ENCODE measurements at places on chromosomes 4 and X. TPM values are rescaled to one million over a fixed set of nuclear protein-coding genes. Genes with fewer than 3 reads are reported as not detected.

The TLR1 gene
- total RNA-seq, result 1.3 TPM

The GABRG1 gene
- total RNA-seq, result not detected

DNA sequence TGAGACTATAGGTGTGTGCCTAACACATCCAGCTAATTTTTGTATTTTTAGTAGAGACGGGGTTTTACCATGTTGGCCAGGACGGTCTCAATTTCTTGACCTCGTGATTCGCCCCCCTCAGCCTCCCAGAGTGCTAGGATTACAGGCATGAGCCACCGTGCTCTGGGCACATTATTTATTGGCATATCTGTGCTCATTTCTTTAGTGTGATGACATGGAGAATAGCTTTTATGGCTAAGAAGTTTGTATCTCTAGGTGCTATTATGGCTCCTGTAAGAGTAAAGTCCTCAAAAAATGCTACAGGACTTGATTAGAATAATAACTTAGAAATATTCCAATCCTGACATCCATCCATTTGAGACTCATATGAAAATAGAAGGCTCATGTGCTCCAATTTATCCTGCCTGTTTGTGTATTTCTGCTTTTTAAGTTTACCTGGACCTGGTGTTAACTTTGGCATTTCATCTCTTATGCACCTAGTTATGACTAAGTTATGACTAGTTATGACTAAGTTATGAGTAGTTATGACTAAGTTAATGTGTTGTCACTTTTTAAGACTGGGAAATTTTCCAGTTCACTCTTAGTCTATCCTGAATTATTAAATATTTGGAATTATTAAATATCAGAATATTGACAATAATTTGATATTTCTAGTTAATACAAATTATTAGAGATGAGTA lies 36.4 kb upstream of the UNC5C start:
- no peaks in the 10 kb centered on the region for H3K4me1 ChIP-seq
- no peaks in the 10 kb centered on the region for H3K27me3 ChIP-seq
- peak; percentile 16 for DNase-seq
- H3K4me3 ChIP-seq, result no peak overlapping the region

- peak; percentile 25 for DNase-seq
- H3K4me3 ChIP-seq, result no peak overlapping the region
These were observed 3.7 kb downstream of the KLB start for GRCh38 chr4:39410415-39410814.

The FAM184B gene
- total RNA-seq, result under 0.01 TPM

- H3K27me3 ChIP-seq, result peaks cover 24% of the 10 kb centered on the region
- DNase-seq, result no peak
- H3K36me3 ChIP-seq, result no peaks in the 10 kb centered on the region
- no peak overlapping the region for H3K4me3 ChIP-seq
These were observed 4.0 kb downstream of the COL25A1 start for GRCh38 chr4:109298279-109299010.

DNA sequence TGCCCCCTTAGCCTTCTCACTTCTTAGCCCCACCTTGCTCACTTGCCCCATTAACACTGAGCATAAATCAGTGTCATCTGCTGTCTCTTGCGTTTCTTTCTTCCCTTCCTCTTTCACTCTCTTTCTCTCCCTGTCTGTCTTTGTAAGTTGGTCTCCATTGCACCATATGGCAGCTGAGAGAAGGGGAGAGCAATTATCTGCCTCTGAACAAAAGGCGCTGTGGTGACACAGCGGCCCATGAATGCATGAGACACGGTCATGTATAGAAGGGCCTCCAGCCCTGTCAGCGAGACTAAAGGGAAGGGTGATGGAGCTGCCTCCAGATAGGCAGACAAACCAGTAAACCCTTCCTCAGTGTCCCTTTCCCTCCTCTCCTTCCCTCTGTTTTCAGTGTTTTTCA lies 88.8 kb upstream of the PCDH18 start:
- no peaks in the 10 kb centered on the region for H3K36me3 ChIP-seq
- no peak overlapping the region for H3K27ac ChIP-seq
- no peak overlapping the region for H3K4me3 ChIP-seq
- no peaks in the 10 kb centered on the region for H3K4me1 ChIP-seq
- H3K27me3 ChIP-seq, result no peaks in the 10 kb centered on the region
- no peak for DNase-seq

The ODAPH gene
- total RNA-seq, result not detected

- no peaks in the 10 kb centered on the region for H3K36me3 ChIP-seq
- no peaks in the 10 kb centered on the region for H3K4me1 ChIP-seq
- no peak for DNase-seq
- no peak overlapping the region for H3K4me3 ChIP-seq
- H3K27me3 ChIP-seq, result no peaks in the 10 kb centered on the region
These were observed 245.7 kb downstream of the ANTXR2 start for GRCh38 chr4:79827283-79827682.

DNA sequence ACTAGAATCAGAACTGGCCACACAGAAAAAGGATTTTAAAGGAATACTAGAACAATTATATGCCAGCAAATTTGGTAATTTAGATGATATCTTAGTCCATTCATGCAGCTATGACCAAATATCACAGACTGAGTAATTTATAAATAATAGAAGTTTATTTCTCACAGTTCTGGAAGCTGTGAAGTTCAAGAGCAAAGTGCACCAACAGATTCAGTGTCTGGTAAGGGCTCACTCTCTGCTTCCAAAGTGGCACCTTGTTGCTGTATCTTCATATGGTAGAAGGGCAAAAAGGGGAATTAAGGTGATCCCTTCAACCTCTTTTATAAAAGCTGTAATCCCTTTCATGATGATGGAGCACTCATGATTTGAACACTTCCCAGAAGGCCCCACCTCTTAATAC lies 20.3 kb downstream of the TNIP2 start:
- peaks cover 12% of the 10 kb centered on the region for H3K36me3 ChIP-seq
- no peak for DNase-seq
- no peak overlapping the region for H3K4me3 ChIP-seq
- no peaks in the 10 kb centered on the region for H3K4me1 ChIP-seq
- no peaks in the 10 kb centered on the region for H3K27me3 ChIP-seq

- H3K36me3 ChIP-seq, result no peaks in the 10 kb centered on the region
- no peak overlapping the region for H3K4me3 ChIP-seq
- no peak overlapping the region for H3K27ac ChIP-seq
- no peaks in the 10 kb centered on the region for H3K27me3 ChIP-seq
- no peak for DNase-seq
- H3K4me1 ChIP-seq, result no peaks in the 10 kb centered on the region
These were observed 191.7 kb upstream of the CPEB2 start for GRCh38 chr4:14810568-14810967.

DNA sequence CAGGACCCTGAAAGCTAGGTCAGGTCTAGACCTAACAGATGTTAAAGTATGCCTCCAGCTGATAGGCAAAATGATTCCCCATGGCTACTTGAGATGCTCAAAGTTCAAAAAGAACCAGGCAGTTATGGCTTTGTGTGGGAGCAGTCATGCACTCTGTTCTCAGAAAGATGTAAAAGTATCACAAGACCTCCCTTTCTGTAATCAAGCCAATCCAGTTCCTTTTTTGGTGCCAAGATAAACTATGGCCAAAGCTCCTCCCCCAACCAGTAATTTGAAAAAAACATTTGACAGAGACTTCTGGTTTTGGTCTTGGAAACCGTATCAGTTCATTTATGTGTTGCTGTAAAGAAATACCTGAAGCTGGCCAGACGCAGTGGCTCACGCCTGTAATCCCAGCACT lies 340.9 kb downstream of the CHIC1 start:
- H3K27me3 ChIP-seq, result no peaks in the 10 kb centered on the region
- H3K36me3 ChIP-seq, result no peaks in the 10 kb centered on the region
- no peaks in the 10 kb centered on the region for H3K4me1 ChIP-seq

- no peak overlapping the region for H3K4me3 ChIP-seq
- DNase-seq, result no peak
- H3K27me3 ChIP-seq, result no peaks in the 10 kb centered on the region
These were observed 304.0 kb upstream of the BMP3 start for GRCh38 chr4:80726471-80726870.

The EIF2S3 gene
- total RNA-seq, result 275 TPM

The GUCY1A1 gene
- total RNA-seq, result 23.4 TPM

The TACR3 gene
- under 0.01 TPM for total RNA-seq

DNA sequence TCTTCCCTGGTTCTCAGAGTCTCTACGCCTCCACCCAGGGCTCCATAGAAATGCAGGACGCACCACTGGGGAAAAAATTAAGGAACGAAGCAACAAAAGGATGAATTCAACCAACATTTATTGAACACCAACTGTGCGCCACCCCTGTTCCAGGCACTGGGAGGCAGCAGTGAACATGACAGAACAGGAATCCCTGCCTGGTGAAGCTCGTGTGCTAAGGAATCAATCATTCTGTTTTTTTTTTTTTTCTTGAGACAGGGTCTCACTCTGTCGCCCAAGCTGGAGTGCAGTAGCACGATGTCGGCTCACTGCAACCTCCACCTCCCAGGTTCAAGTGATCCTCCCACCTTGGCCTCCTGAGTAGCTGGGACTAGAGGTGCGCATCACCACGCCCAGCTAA lies 1.9 kb upstream of the FTSJ1 start:
- H3K36me3 ChIP-seq, result no peaks in the 10 kb centered on the region
- no peak overlapping the region for H3K27ac ChIP-seq
- DNase-seq, result peak; percentile 21
- no peaks in the 10 kb centered on the region for H3K27me3 ChIP-seq

The TEC gene
- total RNA-seq, result 1.5 TPM

- H3K27me3 ChIP-seq, result no peaks in the 10 kb centered on the region
- no peaks in the 10 kb centered on the region for H3K4me1 ChIP-seq
- H3K36me3 ChIP-seq, result no peaks in the 10 kb centered on the region
These were observed 181.0 kb downstream of the DCHS2 start for GRCh38 chr4:154310578-154310977.

- DNase-seq, result no peak
- H3K36me3 ChIP-seq, result no peaks in the 10 kb centered on the region
- H3K27me3 ChIP-seq, result no peaks in the 10 kb centered on the region
- no peak overlapping the region for H3K4me3 ChIP-seq
These were observed 181.7 kb downstream of the SLC39A8 start for GRCh38 chr4:102163404-102164140.

GRCh38 chr4:168138143-168138542 lies 45.8 kb downstream of the ANXA10 start:
- peak; percentile 88 for DNase-seq
- H3K27ac ChIP-seq, result peak overlapping the region; percentile 39
- H3K4me3 ChIP-seq, result no peak overlapping the region
- H3K36me3 ChIP-seq, result no peaks in the 10 kb centered on the region
- H3K27me3 ChIP-seq, result no peaks in the 10 kb centered on the region

The EDA2R gene
- 21.0 TPM for total RNA-seq

GRCh38 chr4:155789391-155789790 lies 30.6 kb downstream of the GUCY1B1 start:
- H3K27ac ChIP-seq, result no peak overlapping the region
- peaks cover 2% of the 10 kb centered on the region for H3K4me1 ChIP-seq
- H3K4me3 ChIP-seq, result no peak overlapping the region

The PNMA5 gene
- not detected for total RNA-seq

GRCh38 chr4:140688711-140689598 lies 67.2 kb downstream of the TBC1D9 start:
- H3K36me3 ChIP-seq, result no peaks in the 10 kb centered on the region
- no peak overlapping the region for H3K27ac ChIP-seq
- peak; percentile 15 for DNase-seq

The TLR6 gene
- 2.3 TPM for total RNA-seq

GRCh38 chr4:184843984-184844554 lies 18.3 kb upstream of the ACSL1 start:
- no peaks in the 10 kb centered on the region for H3K36me3 ChIP-seq
- H3K27ac ChIP-seq, result no peak overlapping the region
- no peaks in the 10 kb centered on the region for H3K27me3 ChIP-seq
- H3K4me1 ChIP-seq, result no peaks in the 10 kb centered on the region
- DNase-seq, result no peak
- H3K4me3 ChIP-seq, result no peak overlapping the region

The RRH gene
- under 0.01 TPM for total RNA-seq

- no peak overlapping the region for H3K27ac ChIP-seq
- H3K4me1 ChIP-seq, result no peaks in the 10 kb centered on the region
- DNase-seq, result no peak
These were observed 146.6 kb upstream of the PBDC1 start for GRCh38 chrX:76026292-76026691.

DNA sequence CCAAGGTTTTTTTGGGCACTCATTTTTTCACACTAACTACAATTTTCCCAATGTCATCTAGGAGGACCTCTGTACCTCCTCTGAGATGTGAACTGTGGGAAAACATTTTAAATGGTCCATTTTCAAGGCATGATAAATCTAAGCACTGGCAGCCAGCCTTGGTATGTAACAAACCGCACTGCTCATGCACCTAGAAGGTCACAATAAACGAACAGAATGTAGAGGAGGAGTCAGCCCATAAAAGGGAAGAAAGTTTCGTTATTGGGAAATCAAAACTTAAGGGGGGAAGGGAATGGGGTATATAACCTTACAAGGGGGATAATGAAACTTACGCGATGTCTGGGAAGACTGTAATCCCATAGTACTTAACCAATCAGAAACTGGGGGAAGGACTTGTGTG lies 16.4 kb downstream of the COX18 start:
- peak; percentile 21 for DNase-seq
- no peak overlapping the region for H3K4me3 ChIP-seq
- no peak overlapping the region for H3K27ac ChIP-seq
- H3K27me3 ChIP-seq, result no peaks in the 10 kb centered on the region

DNA sequence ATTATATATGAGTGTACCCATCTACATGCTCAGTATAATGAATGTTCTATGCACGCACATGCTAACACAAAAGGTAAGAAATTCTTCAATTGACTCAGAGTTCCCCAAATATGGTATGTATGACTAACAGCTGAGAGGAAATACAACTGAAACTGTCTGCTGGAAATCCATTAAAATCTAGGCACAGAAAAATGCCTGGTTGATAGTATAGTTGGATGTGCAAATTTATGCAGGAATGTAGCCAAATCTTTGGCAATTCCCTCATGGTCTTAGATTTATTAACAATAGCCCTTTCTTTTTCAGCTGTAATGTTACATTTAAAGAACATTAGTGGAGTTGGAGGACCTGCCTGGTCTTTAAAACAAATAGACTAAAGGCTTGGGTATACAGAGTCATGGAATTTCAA lies 5.5 kb downstream of the CAMK2D start:
- no peak overlapping the region for H3K4me3 ChIP-seq
- peak; percentile 76 for DNase-seq
- no peak overlapping the region for H3K27ac ChIP-seq

DNA sequence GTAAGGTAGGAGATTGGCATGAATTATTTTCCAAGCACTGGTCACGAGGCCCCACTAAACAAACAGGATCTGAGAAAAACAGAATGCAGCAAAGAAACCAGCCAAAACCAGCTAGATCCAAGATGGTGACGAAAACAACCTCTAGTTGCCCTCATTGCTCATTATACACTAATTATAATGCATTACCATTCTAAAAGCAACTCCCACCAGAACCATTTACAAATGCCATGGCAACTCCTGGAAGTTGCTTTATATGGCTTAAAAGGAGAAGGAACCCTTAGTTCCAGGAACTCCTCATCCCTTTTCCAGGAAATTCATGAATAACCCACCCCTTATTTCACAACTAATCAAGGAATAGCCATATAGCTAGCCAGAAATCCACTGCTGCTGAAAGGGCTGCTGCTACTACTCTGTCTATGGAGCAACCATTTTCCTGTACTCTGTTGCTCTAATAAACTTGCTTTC lies 69.3 kb downstream of the ABCB7 start:
- H3K27ac ChIP-seq, result no peak overlapping the region
- no peak for DNase-seq
- H3K27me3 ChIP-seq, result no peaks in the 10 kb centered on the region
- no peaks in the 10 kb centered on the region for H3K4me1 ChIP-seq
- no peaks in the 10 kb centered on the region for H3K36me3 ChIP-seq
